Type B pancreatic cell (in vitro differentiated cells): ENCODE measurements at places on chromosomes 2 and 18.

GRCh38 chr18:8799596-8800441 is 94.5 kb downstream of the MTCL1 start:
- DNase-seq, result no peak

GRCh38 chr2:6921321-6921922 is 4.2 kb downstream of the RNF144A start:
- DNase-seq, result no peak

- DNase-seq, result no peak
Measured at GRCh38 chr2:183522489-183523266, 398.4 kb downstream of the NUP35 start.

- no peak for DNase-seq
Measured at GRCh38 chr18:73636355-73636754, 511.3 kb downstream of the FBXO15 start.

- no peak for DNase-seq
Measured at GRCh38 chr2:6945087-6945813, 28.0 kb downstream of the RNF144A start.

GRCh38 chr2:139237023-139237422 is 456.8 kb upstream of the NXPH2 start:
- no peak for DNase-seq

- DNase-seq, result no peak
Measured at GRCh38 chr2:221267773-221268425, 304.2 kb downstream of the EPHA4 start.

DNA sequence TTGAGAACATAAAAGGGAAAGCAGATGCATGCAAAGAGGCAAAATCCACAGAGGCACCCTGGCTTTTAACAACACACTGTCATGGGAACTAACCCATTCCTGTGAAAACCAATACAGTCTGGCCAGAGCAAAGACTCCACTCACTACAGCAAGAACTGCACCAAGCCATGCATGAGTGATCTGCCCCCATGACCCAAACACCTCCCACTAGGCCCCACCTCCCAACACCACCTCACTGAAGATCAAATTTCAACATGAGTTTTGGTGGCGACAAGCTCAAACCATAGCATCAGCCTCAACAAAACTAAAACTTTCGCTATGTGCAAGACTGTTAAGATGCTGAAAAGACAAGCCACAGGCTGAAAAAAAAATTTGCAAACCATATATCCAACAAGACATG is 162.8 kb downstream of the SMAD2 start:
- no peak for DNase-seq

- no peak for DNase-seq
Measured at GRCh38 chr2:104340879-104341828, 512.8 kb upstream of the POU3F3 start.

GRCh38 chr2:160417745-160418397 is 75.7 kb downstream of the RBMS1 start:
- no peak for DNase-seq

DNA sequence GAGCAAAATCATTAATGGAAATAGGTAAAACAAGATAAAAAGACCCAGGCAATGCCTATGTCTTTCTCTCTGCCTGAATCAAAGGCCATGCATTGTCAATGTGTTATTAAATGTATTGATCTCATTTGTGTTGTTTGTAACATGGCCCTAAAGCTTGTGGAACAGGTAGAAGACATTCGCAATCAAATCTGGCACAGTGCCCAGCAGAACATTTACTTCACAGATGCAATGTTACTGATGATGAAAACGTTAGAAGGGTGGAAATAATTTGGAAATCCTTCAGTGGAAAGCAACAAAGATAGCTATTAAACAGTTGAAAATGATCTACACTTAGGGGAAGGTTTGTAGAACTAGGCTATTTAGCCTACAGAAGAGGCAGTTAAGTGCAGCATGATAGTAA is 368.2 kb downstream of the EPHA4 start:
- no peak for DNase-seq

DNA sequence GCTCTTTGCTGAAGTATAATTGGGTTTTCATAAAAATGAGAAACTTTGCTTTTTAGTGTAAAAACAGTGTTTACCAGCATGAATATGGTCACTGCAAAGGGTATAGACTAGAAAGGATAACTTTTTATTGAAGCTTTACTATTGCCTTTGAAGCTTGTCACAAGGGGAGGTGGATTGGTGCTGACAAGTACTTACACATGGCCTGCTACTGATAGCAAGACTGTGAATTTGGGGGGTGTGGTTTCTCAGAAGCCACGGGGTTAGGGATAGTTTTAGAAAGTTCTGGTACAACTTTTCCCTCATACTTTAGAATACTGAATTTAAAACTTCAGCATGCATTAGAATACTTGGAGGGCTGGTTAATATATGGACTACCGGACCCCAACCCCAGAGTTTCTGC is 294.1 kb downstream of the SOCS6 start:
- no peak for DNase-seq

GRCh38 chr2:70069049-70069448 is 18.2 kb upstream of the PCBP1 start:
- DNase-seq, result no peak

GRCh38 chr2:76612764-76613163 is 902.0 kb upstream of the GCFC2 start:
- DNase-seq, result no peak

DNA sequence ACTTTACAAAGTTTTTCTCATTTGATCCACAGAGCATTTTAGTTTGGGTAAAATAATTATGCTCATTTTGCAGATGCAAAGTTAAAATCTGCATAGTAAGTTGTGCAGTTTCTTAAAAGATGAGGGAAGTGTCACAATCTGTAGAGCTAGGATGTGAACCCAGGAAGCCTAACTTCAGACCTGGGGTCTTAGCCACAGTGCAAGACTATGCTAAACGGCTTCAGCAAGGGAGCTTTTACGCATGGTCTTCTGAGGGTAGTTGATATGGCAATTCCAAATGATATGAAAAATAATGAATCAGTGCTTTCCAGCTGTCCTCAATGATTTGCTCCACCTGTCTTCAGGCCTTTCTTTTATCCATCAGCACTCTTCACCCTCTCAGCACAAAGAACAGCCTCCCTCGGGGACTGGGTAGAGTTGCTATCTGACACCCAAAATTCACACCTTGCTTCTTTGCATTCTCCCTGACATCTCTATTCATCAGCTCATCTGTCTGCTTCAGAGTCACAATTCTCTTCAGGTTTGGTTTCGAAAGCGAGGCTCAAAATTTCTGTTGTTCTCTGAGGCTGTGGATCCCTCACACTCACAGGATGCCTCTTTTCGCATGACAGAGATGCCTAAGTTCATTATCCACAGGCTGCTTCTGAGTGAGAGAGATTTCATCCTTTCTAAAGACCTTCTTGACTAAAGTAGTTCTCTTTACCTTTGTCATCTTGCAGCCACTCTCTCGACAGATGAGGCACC is 302.5 kb downstream of the NRXN1 start:
- no peak for DNase-seq

GRCh38 chr2:219002395-219003266 is 9.4 kb upstream of the CRYBA2 start:
- peak; percentile 79 for DNase-seq

DNA sequence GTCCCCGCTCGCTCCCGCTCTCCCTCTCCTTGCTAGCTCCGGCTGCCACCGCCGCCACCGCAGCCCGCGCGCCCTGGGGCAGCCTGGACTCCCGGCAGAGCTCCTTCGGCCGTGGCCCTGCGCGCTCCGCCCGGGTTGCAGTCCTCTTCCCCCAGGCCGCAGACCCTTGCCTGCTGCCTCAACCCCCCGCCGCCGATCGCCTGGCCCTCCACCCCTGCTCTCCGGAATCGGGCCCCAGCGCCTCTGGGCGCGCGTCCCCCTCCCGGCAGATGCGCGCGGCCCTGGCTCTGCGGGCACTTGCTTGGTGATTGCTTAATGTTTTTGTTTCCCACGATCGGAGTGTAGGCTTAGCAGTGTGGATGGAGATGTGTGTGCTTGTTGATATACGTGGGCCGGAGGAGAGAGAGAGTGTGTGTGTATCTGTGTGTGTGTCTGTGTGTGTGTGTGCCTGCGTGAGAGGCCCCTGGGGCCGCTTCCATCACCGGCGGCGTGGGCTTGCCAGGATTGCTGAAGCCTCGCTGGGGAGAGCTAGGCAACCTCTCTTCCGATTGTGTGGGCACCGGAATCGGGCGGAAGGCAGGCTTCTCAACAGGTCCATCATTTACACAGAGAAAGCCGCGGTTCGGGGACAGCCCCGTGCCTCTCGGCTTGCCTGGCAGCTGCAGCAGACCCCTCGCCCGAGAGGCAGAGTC is 877 bp downstream of the INHBB start:
- no peak for DNase-seq

DNA sequence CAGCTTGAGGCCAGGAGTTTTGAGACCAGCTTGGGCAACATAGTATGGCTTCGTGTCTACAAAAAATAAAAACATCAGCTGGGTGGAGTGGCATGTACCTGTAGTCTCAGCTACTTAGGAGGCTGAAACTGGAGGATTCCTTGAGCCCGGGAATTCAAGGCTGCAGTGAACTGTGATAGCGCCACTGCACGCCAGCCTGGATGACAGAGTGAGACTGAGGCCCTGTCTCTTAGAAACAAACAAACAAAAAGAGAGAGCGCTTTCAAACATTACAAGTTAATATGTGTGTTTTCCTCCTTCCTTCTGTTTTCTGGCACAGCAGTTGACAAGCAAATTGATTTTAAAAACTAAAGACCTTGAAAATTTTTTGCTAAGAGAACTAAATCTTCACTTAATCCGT is 9.9 kb downstream of the EPC2 start:
- no peak for DNase-seq

GRCh38 chr2:46239847-46240181 is 57.4 kb upstream of the EPAS1 start:
- no peak for DNase-seq

- DNase-seq, result no peak
Measured at GRCh38 chr18:24187049-24187448, 48.2 kb downstream of the CABYR start.

DNA sequence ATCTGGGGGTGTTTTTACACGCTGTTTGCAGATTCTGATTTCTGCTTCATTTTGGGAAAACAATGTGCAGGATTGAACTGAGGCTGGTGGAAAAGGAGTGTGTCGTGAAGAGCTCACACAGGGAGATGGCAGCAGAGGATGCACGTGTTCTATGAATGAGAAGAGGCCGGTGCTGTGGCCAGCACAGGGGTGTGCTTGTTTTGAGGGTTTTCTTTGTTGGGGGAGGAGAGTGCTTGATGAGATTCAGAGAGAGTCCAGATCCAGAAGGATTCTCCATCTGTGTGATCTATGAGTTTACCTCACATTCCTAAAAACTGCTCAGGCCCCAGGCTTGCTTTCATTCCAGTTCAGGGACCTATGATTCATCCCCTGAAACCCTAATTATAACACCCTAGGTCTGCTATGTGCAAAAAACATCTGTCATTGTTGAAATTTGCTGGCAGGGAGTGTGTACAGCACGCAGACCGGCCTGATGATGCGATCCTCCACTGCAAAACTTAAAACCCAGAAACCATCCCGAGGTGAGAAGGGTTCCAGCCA is 12.1 kb downstream of the TGFA start:
- no peak for DNase-seq

GRCh38 chr2:24957221-24957620 is 14.5 kb downstream of the DNAJC27 start:
- no peak for DNase-seq

DNA sequence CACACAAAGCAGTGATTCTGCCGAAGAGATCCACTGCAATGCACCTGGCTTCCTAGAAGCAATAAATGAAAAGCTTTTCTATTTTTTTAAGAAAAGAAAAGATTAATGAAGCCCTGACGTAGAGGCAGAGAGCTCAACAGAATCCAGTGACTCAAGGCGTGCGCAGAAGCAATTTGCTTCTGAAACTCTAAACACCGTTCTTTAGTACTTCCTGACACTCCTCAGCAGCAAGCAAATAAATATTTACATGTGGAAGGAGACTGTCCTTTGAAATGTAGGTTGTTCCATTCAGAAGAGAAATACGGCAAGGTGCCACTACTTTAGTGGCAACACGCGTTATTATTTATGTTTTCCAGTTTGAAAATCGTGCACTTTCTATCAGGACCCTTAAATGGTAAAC is 126.2 kb upstream of the ZNF516 start:
- DNase-seq, result no peak

- DNase-seq, result no peak
Measured at GRCh38 chr2:122886479-122887145, 1131.2 kb downstream of the TSN start.
